Stimulated activated CD4-positive, alpha-beta T cell treated with anti-CD3 and anti-CD28 coated beads, Interleukin-4, amount 100 ng/mL, for 1 hour (primary cell): ENCODE measurements at places on chromosomes 1 and 21.

DNA sequence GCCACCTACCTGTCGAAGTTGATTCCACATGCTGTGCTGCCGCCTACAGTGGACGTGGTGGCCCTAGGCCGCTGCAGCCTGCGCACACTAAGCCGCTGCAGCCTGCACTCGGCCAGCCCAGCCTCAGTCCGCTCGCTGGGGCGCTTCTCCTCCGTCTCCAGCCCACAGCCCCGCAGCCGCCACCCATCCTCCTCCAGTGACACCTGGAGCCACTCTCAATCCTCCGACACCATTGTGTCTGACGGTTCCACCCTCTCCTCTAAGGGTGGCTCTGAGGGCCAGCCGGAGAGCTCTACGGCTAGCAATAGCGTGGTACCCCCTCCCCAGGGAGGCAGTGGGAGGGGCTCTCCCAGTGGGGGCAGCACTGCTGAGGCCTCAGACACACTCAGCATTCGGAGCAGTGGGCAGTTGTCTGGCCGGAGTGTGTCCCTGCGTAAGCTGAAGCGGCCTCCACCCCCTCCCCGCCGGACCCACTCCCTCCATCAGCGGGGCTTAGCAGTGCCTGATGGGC lies 46.9 kb downstream of the YARS1 start:
- no peak for DNase-seq

DNA sequence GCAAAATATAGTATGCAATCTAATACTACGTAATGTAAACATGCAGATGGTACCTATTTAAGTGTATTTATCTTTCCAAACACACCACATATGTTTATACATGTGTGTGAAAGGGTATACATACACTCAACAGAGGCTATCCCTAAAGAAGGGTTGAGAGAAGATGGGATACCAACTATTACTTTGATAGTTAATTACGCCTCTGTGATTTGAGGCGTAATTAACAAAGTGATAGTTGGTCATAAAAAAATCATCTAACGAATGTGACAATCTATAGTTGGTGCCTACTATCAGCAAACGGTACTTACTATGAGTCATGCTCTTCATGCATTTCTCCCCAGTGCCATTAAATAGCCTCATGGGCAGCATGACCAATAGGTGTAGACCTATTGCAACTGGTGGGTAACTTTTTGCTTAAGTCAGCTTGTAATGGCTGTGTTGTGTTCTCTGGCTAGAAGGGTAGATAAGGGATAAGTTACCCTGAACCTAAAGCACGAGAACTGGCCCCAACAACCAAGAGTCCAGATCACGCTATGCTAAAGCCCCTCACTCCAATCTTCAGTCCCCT lies 15.3 kb downstream of the RCAN1 start:
- no peak for DNase-seq

- no peak for DNase-seq
Observed at GRCh38 chr1:156004843-156005584, 15.7 kb downstream of the SSR2 start.

DNA sequence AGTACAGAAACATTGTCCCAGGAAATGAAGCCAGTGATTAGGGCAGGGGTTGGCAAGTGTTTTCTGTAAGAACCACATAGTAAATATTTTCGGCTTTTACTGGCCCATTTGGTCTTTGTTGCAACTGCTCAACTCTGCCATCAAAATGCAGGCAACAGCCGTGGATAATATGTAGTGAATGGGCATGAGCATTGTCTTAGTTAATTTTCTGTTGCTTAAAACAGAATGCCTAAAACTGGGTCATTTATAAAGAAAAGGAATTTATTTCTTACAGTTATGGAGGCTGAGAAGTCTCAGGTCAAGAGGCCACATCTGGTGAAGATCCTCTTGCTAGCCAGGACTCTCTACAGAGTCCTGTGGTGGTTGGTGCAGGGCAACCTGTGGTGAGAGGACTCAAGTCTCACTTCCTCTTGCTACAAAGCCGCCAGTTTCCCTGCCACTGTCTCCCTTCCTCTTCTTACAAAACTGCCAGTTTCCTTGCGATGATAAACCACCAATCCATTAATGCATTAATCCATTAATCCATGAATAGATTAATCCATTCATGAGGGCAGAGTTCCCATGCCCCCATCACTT lies 166.4 kb downstream of the PSMG1 start:
- no peak for DNase-seq

DNA sequence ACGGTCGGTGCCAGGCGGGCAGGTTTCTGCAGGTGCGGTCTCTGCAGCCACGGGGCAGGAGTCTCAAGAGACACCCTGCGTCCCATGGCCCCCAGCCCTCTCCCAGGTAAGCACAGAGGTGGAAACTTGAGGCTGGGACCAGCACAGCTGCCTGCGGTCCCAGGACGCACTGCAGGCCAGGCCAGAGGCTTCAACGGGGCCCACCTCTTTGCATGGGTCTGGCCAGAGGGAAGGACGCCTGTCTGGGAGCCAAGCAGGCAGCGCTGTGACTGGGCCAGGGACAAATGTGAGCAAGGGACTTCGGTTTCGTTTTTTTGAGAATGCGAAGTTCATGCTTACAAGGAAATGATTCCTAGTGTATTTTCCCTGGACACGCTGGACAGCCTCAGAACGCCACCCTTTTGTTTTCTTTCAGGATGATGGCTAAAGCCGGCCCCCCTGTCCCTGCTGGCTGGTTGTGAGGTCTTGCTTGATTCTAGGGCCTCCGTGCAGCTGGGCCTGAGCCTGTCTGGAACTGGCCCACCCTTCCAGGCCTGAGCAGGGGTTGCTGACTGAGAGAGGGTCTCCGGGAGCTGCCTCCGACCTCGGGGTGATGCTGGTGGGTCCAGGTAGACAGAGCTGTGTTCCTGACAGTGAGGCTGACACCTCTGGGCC lies 38.3 kb downstream of the MORN1 start:
- no peak for DNase-seq

GRCh38 chr1:154479764-154480421 lies 22.1 kb upstream of the TDRD10 start:
- DNase-seq: no peak

DNA sequence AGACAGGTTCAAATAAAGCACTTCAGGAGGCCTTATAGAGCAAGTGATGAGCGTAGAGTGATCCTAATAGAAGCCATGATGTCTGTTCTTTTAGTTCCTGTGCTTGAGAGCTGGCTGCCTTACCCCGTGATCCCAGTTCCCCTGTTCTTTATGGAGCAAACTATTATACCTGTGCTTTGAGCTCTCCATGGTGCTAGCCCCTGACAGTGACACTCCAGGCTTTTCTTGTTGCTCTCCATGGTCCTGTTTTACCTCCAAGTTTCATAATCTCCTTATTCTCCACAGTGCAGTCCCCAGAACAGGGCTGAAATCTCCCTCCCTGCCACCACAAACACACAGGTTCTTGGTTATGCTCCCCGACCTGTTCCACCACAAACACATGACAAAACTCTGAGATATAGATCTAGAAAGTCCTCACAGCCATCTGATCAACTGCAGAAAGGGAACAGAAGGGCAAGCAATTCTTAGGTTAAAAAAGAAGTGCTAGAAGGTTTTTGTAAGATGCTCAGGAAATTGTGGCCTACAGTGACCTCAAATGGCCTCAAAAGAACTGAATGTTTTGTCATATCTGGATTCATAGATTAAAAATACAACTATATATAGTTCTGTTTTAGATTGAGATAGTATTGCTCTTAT lies 6.0 kb downstream of the CADM3 start:
- no peak for DNase-seq

DNA sequence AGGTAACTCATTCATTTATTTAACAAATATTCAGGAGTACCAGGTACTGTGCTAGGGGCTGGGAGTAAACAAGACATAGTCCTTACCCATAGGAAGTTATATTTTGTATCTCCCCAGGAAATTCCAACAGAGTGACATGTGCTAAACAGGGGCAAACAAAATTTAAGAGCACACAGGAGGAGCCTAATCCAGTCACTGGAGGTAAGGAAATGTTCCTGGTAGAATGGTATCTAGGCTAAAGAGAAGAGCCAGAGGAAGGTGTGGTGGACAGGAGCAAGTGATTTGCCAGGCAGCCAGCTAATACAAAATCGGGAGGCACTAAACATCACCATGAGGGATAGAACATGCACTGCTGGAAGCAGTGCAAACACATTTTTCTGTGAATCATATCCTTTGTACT lies 10.4 kb downstream of the TEX38 start:
- no peak for DNase-seq

GRCh38 chr1:31180338-31180737 lies 59.3 kb downstream of the NKAIN1 start:
- DNase-seq: no peak

- DNase-seq: no peak
Observed at GRCh38 chr1:172117800-172118199, 276.5 kb downstream of the DNM3 start.

DNA sequence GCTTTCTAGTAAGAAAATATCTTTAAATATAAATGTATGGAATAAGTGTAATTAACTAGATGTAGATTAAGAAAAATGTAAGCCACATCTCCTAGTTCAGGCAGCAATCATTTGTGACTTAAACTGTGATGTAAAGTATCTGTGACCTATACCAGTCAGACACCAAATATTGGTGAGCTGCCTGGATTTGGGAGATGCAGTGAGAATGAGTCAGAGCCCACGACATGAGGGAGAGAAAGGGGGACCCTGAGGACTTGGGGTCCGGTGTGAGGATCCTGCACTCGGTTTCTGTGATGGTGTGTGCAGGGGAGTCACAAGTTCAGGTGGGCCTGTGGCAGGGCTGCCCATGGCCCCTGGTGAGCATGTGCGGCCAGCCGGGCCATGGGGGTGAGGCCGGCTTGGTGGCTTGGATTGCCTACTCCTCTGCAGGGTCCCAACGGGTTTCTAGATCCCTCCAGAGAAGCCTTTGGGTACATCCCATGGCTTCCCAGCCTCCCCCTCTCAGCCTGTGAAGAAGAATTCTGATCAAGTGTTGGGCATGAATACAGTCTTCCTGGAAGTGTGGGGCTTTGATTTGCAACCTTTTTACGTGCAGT lies 19.0 kb upstream of the ABCG1 start:
- no peak for DNase-seq

- DNase-seq: no peak
Observed at GRCh38 chr1:55708781-55709180, 493.6 kb upstream of the USP24 start.

- no peak for DNase-seq
Observed at GRCh38 chr1:94235189-94236012, 2.0 kb downstream of the ARHGAP29 start.

GRCh38 chr1:239558991-239559390 lies 172.6 kb downstream of the CHRM3 start:
- no peak for DNase-seq

- no peak for DNase-seq
Observed at GRCh38 chr21:44875316-44875700, 1.8 kb upstream of the PTTG1IP start.

DNA sequence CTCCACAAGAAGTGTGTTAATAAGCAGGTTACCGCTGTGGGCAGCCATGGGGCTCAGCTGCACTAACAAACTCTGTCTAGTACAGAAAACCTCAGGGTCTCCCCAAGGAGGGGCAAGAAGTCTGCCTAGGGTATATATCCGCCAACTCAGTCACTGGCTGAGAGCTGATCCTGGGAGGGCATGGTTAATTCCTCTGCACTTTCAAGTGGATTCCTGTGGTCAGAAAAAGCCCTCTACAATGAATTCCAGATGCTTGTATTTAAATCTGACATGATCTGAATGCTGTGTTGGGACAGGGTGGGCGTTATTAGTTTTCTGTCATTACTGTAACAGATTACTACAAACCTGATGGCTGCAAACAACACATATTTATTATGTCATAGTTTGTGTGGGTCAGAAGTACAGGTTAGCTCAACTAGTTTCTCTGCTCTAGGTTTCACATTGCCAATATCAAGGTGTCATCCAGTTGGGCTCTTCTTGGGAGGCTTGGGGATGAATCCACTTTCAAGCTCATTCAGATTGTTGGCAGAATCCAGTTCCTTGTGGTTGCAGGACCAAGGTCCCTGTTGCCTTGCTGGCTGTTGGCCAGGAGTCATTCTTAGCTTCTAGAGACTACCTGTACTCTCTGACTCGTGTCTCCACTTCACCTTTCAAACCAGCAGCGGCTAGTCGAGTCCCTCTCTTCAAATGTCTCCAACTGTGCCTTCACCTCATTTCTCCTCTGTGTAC lies 8.0 kb upstream of the SELE start:
- no peak for DNase-seq

- DNase-seq: no peak
Observed at GRCh38 chr1:118323246-118323645, 138.2 kb upstream of the SPAG17 start.

DNA sequence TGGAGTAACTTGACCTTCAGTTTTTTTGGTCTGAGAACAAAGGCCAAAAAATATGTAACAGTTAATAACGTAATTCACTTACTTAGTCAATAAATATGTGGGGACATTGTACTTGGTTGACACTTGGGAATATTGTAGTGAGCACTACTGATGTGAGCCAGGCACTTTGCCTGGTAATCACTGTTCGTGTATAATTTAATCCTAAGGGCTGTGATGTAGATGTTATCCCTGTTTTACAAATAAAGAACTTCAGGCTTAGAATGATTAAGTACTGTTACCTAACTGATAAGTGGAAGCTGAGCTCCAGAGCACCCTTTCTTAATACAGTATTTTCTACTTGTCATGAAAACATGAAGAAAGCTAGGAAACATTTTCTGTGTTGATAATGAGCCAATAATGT lies 28.0 kb downstream of the PTBP2 start:
- no peak for DNase-seq

GRCh38 chr1:39642796-39643195 lies 3.4 kb upstream of the HEYL start:
- DNase-seq: no peak

GRCh38 chr1:47756006-47756405 lies 241.2 kb downstream of the TRABD2B start:
- DNase-seq: no peak

DNA sequence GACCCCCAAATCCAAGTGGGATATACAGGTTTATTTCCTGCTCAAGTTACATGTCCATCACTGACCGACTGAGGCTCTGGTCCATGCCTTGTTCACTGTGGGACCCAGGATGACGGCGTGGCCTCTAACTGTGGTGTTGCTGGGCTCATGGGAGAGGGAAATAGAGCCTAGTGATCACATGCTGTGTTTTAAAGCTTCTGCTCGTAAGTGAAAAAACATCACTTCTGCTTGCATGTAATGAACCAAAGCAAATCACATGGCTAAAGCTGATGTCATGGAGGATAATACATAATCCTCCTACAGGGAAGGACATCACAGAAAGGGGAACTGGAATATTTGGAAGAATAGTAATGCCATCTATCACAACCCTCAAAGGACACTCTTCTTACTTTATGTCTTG lies 107.6 kb downstream of the FASLG start:
- DNase-seq: no peak

GRCh38 chr1:191620883-191621282 lies 537.4 kb upstream of the RGS18 start:
- DNase-seq: no peak

DNA sequence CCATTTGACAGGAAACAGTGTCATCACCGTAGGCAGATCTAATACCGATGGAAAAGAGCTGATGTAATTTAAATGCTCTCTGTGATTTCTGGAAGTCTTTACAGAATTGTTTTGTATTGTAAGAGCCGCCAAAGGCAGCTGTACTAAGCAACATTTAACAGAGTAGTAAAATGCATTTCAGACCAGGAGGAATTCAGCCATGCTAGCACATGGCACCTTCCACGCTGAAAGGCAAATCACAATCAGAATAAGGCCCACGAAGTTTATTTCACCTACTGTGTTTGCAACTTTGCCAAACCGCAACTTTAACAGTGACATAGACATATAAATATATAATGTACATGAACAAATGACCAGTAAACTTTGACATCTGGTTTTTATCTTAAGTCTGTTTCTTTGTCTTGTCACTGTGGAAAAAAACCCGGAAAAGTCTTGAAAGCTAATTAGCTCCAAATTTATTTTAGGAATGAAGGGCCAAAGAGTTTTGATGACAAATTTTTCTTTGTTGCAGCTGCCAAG lies 26.1 kb upstream of the DISC1 start:
- no peak for DNase-seq

- no peak for DNase-seq
Observed at GRCh38 chr1:221509575-221510355, 232.1 kb downstream of the DUSP10 start.
